Caudate nucleus (tissue), 63 donors: ENCODE measurements at places on chromosomes 12 and 14.

- peak; percentile 8 for DNase-seq
Observed at GRCh38 chr14:39673270-39673711, 241.1 kb upstream of the FBXO33 start.

DNA sequence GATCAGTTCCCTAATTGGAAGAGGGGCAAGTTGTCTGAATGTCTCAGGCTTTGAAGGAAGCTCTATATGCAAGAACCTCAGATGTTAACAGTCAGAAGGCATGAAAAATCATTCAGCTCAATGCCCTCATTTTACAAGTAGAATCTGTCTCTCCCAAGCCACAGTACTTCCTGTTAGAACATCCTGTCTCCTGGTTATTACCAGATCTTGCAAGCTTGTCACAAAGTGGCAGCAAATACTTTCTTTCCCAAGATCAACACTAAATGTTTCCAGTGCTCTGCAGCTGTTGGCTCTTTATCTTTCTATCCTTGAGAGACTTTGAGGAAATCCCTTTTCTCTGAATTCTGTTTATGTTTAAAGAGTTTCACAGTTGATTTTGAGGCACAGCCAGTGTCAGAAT is 235.5 kb downstream of the AKAP6 start:
- no peak for DNase-seq

DNA sequence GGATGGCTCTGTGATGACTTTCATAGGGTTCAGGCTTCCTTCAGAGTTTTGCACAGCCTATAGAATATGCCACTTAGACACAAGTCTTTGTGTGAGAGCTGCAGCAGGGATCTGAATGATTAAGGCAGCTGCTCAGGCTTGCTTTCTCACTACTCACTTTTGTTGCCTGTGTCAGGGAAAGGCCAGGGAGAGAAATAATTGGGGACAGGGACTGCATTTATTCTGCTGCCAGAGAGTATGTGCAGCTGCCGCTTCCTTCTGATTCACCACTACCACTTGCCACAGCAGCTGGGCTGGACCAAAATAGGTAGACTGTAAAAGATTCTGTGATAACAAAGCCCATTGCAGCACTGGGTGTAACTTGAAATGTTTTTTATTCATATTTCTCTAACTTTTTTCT is 49.7 kb downstream of the TRMT5 start:
- DNase-seq: no peak

- DNase-seq: peak; percentile 56
Observed at GRCh38 chr14:100440207-100440631, 117.1 kb downstream of the SLC25A47 start.

DNA sequence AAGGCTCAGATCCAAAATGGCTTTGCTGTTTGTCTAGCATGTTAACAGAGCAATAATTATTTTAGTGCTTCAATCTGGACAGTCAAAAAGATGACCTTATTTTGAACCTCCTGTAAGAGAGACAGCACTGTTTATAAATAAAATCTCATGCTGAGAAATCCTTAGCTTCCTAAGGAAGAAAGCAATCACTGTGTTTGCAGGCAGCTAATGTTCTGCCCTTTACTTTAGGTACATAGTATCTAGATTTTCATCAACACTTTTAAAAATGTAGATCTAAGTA is 105.3 kb downstream of the PRKD1 start:
- DNase-seq: no peak

DNA sequence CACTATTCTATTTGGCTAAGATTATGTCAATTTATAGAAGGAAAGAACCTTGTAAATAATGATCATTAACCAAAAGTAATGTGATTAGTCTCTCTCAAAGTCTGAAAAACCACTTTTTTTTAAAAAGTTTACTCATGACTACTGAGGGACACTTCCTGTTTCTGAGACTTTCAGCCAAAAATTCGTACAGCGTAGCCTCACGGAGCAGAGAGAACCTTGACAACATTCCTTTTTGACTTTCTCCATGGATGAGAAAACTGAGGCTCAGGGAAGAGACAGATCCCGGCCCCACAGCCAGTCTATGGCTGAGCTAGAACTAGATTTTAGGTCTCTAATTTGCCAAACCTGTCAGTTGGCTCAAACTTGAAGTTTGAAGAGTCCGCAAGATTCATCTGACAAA is 68.2 kb downstream of the DAD1 start:
- DNase-seq: no peak

DNA sequence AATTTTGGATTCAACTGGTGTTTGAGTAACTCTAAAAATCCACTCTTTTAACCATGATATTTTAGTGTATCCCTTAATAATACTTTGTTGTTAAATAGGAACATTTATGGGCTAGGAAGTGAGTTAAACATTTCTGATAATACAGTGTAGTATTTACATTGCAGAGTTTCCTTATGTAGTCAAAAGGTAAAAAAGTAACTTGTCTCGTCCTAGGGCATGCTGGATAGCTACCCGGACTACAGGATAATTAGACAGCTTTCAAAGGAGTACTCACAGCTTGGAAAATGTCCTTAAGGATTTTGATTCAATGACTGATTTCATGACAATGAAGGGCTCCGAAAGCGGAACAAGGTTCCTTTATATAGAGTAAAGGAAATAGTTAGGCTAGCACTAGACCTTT is 14.5 kb upstream of the KITLG start:
- DNase-seq: no peak

- DNase-seq: no peak
Observed at GRCh38 chr14:20630340-20631022, 11.0 kb downstream of the OR6S1 start.

GRCh38 chr14:61438860-61439765 is 117.7 kb downstream of the PRKCH start:
- no peak for DNase-seq

GRCh38 chr12:76085520-76085868 is 1.0 kb upstream of the NAP1L1 start:
- no peak for DNase-seq

DNA sequence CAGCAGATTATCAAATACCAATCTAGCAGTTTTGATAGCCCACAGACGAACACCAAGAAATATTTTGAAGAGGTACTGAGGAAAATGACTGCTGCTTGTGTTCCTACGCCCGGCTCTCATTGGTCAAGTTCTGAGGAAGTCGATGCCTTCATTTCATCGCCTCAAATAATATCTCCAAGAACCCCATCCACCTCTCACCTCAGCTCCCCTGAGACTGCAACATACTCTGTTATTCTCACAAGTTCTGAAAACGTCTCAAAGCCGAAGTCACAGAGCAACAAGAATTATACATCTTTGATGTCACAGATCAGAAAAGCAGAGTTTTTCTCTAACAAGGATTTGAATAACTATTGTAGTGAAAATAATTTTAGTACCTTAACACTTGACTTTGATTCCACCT is 55.5 kb upstream of the BCAT1 start:
- no peak for DNase-seq

DNA sequence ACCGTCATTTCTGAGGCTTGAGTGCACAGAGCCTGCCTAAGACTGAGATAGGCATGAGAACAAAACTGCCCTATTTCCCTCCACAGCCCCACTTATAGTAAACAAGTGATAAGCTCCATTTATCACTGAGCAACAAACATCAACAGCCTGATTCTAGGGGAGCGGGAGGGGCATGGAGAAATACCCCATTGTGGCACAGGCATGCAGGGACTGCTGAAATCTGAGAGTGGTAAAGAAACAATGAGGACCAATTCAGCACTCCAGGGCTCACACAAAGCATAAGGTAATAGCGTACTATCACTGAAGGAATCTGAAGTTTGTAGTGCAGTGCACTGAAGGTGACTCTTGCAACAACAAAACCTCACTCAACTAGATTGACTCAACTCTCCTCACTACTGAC is 186.7 kb downstream of the ANO2 start:
- DNase-seq: no peak

GRCh38 chr14:93085911-93086310 is 29.8 kb downstream of the ITPK1 start:
- DNase-seq: no peak

GRCh38 chr14:77222546-77223225 is 41.1 kb downstream of the TMEM63C start:
- DNase-seq: no peak

DNA sequence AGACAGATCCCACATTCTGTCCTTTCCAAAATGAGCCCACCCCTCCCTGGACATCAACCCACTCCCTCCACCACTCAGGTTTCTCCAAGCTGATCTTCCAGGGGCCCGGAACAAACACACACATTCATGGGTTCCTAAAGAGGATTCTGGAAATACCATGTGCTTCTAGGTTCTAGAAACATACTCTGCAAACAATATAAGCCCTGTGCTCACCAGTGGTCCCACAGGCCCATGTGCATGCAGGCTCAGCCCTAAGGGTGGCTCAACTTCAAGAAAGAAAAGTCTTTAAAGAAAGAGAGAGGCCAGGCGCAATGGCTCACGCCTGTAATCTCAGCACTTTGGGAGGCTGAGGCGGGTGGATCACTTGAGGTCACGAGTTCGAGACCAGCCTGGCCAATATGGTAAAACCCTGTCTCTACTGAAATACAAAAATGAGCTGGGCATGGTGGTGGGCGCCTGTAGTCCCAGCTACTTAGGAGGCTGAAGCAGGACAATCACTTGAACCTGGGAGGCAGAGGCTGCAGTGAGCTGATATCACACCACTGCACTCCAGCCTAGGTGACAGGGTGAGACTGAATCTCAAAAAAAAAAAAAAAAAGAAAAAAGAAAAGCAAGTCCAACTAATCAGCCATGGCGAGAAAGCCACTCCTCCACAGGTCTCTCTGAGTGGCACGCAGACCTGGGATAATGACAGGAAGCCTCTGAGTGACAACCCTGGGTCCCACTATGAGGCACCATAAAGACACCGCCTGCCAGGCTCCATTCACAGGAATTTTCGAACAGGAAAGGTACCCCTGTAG is 59.5 kb upstream of the PNMA1 start:
- DNase-seq: no peak

DNA sequence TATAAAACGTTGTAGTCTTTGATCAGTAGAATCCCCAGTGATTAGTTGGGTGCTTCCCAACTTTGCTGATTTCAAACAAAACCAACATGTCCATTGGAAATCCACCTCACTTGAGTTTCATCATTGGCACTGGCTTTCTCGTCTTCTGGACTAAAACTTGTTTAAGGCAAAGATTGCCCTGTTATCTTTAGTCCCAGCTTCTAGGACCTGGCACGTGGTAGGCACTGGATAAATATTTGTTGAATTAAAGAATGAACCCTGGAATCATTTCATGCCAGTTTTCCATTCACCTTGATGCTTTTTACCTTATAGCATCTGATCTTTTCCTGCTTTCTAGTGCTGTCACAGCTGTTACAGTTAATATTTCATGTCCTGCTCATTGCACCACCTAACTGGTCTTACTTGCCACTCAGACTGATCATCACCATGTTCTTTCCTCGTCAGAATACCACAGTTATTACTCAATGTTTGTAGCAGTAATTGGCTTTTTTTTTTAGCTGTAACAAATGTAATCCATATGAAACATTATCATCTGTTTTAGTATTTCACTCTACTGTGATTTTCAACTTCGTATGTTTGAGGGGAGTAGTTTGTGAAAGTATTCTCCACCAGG is 7.3 kb upstream of the C12orf50 start:
- DNase-seq: no peak

GRCh38 chr12:24709216-24709615 is 239.7 kb downstream of the BCAT1 start:
- no peak for DNase-seq

DNA sequence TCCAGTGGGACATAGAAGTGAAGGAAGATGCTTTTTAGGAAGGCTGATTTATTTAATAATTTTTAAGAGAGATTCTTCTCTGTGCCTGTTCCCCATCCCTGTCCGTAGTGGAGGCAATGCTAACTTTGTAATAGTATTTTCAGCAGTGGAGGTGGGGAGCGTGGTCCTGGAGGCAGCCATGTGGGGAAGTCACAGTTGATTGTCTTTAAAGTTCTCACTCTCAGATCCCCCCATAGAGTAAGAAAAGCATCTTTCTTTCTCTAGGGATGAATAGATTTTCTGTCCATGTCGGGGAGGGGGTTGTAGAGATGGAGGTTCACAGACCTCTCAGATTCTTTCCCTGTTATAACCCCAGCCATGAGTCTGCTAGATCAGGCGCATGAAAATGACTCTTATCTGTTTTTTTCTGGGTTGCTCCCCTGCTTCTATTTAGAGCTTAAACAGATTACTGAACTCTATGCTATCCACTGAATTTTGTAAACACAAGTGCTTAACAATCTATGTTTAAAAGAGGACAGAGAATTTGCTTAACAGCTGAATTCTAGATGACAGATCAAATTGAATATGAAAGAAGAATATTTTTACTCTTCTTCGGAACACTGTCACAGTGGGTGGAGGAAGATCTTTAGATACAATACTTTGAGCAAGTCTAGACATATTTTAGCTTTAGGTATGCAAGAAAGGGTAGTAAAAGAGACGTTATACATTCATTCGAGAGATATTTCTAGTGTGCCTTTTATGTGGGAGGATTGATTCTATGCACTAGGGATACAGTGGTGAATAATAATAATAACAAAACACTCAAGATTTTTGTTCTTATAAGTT is 25.3 kb downstream of the TMEM117 start:
- no peak for DNase-seq

GRCh38 chr12:67701121-67701520 is 52.6 kb downstream of the DYRK2 start:
- DNase-seq: no peak

DNA sequence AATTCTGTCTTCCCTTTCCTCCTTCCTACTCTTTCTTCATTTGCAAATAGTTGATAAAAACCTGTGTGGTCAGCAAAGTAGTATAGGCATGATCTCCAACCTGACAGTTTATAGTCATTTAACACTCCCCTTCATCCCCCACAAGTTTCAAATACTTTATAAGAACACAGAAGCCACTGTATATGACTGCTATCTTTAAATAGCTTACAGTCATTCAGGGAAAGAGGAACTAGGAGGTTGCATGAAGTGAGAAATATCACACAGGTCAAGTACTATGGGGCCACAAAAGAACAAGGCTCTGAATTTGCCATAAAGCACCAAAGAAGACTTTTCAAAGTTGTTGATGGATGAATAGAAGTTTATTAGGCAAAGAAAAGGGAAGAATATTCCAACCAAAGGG is 431.3 kb downstream of the NPAS3 start:
- no peak for DNase-seq

DNA sequence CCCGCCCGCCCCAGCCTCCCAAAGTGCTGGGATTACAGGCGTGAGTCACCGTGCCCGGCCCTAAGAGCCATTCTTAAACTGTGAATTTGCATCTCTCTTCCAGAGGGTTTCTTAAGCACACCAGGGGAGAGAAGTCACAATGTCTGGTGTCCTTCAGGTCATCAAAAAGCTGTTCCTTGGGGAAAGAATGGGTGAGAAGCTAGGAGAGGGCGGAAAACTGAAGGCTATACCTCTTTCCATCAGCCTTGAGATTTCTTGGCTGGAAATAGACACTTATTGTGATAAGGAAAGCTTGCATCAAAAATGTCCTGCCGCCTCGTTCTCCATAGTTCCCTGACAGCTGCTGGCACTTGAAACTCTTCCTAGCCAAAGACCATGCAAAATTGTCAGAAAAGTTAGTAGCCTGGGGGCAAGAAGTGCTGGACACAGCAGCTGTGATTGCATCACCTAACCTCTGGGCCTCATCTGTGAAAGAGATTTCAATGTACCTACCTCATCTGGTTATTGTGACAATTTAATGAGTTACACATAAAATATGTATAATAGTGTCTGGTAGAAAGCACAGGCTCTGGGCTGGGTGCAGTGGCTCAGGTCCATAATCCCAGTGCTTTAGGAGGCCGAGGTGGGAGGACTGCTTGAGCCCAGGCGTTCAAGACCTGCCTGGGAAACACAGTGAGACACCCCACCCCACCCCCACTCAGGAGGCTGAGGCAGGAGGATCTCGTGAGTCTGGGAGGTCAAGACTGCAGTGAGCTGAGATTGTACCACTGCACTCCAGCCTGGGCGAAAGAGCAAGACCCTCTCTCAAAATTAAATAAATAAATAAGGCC is 9.7 kb upstream of the UBC start:
- no peak for DNase-seq
